Osteoblast (primary cell): ENCODE measurements at places on chromosomes 7 and 10.
A peak's percentile ranks its signal among the peaks of the same experiment; 100 is the strongest.

- no peaks in the 10 kb centered on the region for H3K4me1 ChIP-seq
- H3K4me3 ChIP-seq: no peak overlapping the region
- H3K36me3 ChIP-seq: no peaks in the 10 kb centered on the region
- no peak for DNase-seq
- no peaks in the 10 kb centered on the region for H3K27me3 ChIP-seq
Observed at GRCh38 chr7:91633013-91633441, 247.5 kb downstream of the MTERF1 start.

DNA sequence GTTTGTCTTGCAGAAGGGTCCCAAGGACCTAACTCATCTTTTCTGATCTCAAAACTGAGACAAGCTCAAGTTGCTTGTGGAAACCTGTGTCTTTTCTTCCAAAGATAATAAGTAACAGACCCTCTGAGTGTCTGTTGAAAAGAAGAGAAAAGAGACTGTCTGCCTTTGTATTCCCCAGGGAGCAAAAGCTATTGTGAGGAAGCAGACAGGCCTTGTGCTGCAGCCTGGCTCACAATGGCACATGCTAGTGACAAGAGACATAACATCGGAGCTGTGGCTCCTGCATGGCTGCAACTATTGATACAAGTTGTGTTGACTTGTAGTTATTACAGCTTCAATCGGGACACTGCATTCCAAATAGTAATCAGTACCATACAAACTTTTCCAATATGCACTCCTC is 202.9 kb downstream of the DKK1 start:
- H3K27me3 ChIP-seq: no peaks in the 10 kb centered on the region
- no peak for DNase-seq
- no peaks in the 10 kb centered on the region for H3K4me1 ChIP-seq

DNA sequence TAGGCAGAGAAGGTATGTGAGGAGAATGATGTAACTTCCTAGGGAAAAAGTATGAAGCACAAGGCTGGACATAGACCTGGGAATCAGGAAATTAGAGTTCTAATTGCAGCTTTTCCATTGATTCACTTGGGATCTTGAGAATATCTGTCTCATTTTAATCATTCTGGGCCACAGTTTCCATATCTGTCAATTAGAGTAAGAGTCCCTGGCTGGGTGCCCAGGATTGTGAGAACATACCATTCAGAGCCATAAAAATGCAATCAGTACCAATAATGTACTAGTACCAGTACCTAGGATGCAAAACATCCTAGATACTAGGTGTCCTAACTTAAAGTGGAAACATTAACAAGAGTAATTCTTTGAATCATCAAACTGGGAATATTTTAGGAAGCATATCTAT is 29.6 kb downstream of the CAV1 start:
- peaks cover 66% of the 10 kb centered on the region for H3K36me3 ChIP-seq
- no peaks in the 10 kb centered on the region for H3K27me3 ChIP-seq
- H3K4me3 ChIP-seq: no peak overlapping the region
- peak; percentile 43 for DNase-seq
- peak overlapping the region; percentile 8 for H3K27ac ChIP-seq
- peaks cover 14% of the 10 kb centered on the region for H3K4me1 ChIP-seq

- no peaks in the 10 kb centered on the region for H3K36me3 ChIP-seq
- H3K4me1 ChIP-seq: no peaks in the 10 kb centered on the region
- DNase-seq: no peak
- H3K4me3 ChIP-seq: no peak overlapping the region
Observed at GRCh38 chr7:98729121-98729520, 112.0 kb downstream of the NPTX2 start.

GRCh38 chr10:118968482-118968881 is 61.0 kb upstream of the NANOS1 start:
- H3K27ac ChIP-seq: no peak overlapping the region
- no peaks in the 10 kb centered on the region for H3K4me1 ChIP-seq
- H3K4me3 ChIP-seq: no peak overlapping the region
